ENCODE measurements at places on chromosomes 16 and 17.
A peak's percentile ranks its signal among the peaks of the same experiment; 100 is the strongest.

- no peak for DNase-seq
Measured at GRCh38 chr16:7167626-7168025, 165.0 kb upstream of the RBFOX1 start.

DNA sequence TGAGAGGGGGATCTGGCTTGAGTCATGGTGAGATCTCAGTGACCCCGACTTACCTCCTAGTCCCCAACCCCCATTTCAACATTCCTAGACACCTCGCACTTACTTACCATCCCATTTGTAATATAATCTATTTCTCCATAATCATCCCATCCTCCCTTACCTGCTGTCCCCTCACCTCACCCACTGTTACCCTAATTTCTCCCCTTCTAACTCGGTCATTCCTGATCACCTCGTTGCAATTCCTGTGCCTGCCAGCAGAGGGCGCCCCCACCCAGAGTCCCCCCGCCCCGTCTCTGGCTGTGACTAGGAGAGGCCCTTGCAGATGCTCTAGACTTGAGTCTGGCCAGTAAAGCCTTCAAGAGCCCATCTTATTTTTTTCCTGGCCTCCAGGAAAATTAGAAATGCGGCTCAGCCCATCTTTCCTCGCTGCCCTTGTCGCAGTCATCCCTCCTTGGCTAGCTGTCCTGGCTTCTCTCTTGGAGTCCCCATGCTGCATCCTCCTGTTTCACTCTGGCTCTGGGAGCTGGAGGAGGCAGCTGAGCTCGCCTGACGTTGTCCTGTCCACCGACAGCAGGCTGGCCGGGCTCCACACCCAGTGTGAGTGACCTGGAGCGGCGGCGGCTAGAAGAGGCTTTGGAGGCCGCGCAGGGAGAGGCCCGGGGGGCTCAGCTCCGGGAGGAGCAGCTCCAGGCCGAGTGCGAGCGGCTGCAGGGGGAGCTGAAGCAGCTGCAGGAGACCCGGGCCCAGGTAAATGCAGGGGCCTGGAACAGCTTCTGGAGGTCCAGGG is 5.0 kb downstream of the TBKBP1 start:
- DNase-seq = peak; percentile 81

DNA sequence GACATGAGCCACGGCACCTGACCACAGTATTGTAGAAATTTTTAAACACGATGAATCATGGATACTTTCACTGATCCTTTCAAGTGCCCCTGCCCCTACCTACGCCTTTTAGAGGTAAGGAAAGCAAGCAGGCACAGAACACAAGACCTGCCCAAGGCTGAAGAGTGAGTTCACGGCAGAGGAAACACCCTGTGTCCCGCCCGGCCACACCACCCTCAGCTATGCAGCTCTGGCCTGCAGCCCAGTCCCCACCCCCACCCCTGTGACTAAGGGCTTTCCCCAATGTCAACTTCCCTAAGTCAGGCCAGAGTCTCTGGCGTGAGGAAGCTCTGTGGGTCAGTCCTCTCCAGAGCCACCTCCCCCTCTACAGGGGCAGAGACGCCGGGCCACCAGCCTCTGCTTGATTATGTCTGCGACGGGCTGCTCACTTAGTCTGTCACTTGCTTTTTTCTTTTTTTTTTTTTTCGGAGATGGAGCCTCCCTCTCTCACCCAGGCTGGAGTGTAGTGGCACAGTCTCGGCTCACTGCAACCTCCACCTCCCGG is 8.4 kb downstream of the SLC16A5 start:
- no peak for DNase-seq

DNA sequence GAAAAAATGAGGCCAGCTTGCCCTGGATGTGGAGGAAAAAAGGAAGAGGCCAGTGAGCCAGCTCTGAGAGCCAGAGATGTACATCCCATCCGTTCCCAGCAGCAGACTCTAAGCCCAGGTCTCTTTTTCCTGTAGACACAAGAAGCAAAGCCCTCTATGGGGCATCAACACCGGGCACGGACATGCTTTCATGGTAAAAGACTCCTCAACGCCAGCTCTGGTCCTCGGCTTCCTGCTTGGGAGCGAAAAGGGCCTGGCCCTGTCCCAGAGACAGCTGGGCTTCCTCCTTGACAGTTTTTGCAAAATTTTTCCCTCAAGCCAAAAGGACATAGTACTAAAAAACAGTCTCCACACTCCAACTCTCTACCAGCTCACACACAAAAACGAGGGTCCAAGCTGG is 27.1 kb downstream of the PELP1 start:
- no peak for DNase-seq

GRCh38 chr16:31025339-31025738 is 8.0 kb upstream of the STX4 start:
- DNase-seq = no peak

DNA sequence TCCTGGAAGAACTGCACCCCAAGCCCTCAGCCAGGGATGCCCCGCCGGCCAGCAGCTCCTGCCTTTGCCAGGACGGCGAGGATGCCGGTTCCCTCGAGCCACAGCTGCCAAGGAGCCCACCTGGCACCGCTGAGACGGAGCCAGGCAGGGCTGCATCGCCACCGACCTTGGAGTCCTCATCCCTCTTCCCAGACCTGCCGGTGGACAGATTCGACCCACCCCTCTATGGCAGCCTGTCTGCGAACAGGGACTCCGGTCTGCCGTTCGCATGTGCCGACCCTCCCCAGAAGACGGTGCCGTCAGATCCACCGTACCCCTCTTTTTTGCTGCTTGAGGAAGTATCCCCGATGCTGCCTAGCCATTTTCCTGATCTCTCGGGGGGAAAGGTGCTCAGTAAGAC is 21.4 kb upstream of the ZFPM1 start:
- DNase-seq = no peak

- DNase-seq = no peak
Measured at GRCh38 chr16:3188675-3188924, 596 bp downstream of the OR1F1 start.

GRCh38 chr17:62827746-62828485 is 19.8 kb upstream of the MARCHF10 start:
- no peak for DNase-seq

DNA sequence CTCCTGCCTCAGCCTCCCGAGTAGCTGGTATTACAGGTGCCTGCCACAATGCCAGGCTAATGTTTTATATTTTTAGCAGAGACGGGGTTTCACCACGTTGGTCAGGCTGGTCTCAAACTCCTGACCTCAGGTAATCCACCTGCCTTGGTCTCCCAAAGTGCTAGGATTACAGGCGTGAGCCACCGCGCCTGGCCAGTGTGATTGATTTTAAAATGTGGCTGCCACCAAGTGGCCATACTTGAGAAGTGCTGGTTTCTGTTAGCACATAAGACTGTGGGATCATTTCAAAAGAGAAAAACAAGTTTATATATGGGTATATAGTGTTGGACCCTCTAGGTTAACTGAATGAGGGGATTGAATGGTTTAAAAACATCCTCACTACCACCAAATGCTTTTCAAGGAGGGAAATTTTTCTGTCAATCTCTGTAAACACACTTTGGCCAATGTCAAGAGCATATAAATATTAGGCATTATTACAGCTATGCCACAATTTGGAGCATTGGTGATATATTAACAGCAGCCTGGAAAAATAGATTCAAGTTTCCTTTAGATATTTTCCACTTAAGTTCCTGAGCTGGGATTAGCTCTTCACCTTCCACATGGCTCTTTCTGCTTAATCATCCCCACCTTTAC is 13.5 kb upstream of the DHRS13 start:
- DNase-seq = peak; percentile 64

DNA sequence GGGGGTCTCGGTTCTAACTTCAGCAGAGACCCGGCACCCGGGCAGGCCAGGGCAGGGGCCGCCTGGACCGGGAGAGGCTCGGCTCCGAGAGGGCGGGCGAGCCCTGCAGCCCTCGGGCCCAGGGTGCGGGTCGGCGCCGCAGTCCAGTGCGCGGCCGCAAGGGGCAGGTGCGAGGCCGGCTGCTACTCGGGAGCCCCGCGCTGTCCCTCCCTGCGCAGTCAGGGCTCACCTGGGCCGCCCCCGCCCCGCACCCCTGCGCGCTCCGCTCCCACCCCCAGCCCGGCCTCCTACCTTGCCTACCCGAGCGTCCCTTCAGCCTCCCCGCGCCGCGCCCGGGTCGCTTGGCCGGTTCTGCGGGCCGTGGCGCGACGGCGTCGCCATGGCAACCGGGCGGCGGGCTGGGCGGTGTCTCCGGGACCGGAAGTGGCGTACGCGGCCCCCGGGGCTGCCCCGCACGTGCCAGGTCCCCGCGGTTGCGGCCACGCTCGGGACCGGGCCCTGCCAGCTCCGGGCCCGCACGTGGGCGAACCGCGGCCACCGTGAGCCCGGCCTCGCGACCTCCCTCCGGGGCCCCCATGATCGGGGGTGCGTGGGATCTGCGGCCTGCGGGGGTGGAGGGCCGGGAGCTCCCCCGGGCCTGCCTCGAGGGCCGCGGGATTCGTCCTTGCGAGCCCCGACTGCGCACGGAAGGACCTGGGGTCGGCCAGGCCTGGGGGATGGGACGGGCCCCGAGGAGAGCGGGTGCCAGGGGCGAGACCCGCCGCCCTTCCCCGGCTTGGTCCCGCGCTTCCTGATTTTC is at the start of gene CYB561:
TSS of gene CYB561 (minus strand) at position 353 of the 799 bp plus-strand sequence. CDS start 8,759 bp downstream, outside the sequence.
- peak; percentile 81 for DNase-seq

GRCh38 chr17:79369001-79369400 is 241.8 kb downstream of the RBFOX3 start:
- DNase-seq = no peak

GRCh38 chr17:53090770-53091169 is 732.0 kb upstream of the KIF2B start:
- DNase-seq = no peak

- no peak for DNase-seq
Measured at GRCh38 chr17:82800885-82801284, 38.9 kb downstream of the ZNF750 start.

GRCh38 chr17:75313941-75314551 is 24.8 kb upstream of the SLC25A19 start:
- DNase-seq = no peak

- DNase-seq = no peak
Measured at GRCh38 chr16:27334192-27334764, 20.5 kb downstream of the IL4R start.

DNA sequence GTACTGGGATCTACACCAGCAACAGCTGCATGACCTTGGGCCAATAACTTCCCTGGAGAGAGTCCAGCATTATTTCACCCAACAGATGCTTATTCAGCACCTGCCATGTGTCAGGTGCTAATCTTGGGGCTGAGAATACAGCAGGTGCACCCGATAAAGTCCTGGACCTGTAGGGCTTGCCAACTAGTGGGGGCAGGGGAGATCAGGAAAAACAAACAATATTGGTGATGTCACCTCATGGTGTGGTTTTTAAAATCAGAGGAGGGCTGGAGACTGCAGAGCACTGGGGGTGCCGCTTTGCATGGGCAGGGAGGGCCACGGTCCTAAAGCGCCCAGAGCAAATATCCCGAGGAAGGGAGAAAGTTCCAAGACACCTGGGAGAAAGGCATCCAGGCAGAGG is 218.8 kb downstream of the C16orf95 start:
- DNase-seq = no peak

- DNase-seq = no peak
Measured at GRCh38 chr16:46980926-46981325, 7.5 kb upstream of the DNAJA2 start.

- DNase-seq = no peak
Measured at GRCh38 chr16:86625821-86626220, 47.5 kb downstream of the FOXL1 start.

GRCh38 chr17:67565068-67565467 is 152.7 kb upstream of the NOL11 start:
- DNase-seq = no peak

DNA sequence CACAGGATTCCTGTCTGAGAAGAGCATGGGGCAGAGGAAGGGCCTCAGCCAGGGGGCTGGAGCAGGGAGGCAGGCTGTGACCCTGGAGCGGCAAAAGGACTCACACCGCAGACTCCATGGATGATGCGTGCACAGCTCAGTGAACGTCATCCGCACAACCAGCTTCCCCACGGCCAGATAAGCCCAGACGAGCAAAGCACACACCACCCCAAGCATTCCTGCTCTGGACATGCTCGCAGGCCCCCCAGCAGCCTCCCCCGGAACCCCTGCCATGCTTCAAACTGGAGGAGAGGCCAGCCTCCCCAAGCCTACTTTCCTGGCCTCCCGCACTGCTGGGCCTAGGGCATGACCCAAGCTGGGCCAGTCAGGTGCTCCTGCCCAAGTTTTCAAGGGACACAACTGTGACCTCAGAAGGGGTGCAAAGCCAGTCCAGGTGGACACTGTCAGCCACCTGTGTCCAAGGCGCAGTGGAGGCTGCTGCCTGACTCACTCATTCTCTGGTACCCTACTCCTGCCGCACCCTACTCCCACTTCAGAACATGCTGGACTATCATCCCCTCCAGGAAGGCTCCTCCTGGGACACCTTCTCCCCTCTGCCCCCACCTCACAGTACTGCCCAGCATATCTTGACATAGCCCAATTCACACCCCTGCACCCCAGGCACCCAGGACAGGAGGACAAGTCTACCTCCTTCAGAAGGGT is 4.8 kb downstream of the BCAR1 start:
- DNase-seq = no peak

DNA sequence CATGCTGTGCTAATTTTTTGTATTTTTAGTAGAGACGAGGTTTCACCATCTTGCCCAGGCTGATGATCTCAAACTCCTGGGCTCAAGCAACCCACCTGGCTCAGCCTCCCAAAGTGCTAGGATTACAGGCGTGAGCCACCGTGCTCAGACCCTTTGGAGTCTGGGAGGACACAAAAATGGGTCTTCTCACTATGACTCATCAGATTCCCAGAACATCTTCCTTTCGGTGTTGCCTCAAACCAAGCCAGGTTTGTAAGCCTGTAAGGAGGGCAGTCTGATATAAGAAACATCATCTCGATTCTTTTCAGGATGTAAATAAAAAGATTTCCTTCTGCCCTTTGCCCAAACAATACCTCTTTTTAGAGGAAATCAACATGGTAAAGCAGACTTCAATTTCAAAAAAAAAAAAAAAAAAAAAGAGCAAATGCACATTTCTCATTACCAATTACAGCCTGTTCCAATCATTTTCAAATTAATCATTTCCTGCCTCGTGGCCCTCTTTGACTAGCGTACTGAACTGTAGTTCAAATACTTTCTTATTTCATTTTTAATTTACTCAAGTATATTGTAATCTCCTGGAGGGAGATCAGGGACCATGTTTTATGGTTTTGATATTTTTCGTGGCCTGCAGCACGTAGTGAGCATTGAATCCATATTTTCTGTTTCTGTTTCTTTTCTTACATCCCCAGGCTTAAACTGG is 409.6 kb downstream of the GRIN2A start:
- no peak for DNase-seq

GRCh38 chr16:1687427-1688316 is 9.6 kb downstream of the JPT2 start:
- DNase-seq = no peak

DNA sequence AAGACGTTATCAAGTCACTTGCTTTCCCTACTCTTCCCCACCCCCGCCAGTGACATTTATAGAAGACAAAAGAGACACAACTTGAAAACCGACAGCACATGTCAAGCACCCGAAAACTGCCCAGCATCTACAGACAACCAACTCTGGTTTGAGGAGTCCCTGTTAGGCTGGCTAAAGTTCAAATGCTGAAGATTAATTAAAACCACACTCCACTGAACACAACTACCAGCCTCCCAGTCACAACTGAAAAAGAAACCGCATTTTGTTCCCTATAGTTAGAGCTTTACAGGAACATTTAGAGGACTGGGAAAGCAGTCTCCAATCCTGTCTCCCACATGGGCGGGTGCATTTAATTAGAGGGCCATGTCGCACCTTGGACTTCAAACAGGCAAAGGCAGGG is 73.0 kb upstream of the COX10 start:
- no peak for DNase-seq

- DNase-seq = peak; percentile 86
Measured at GRCh38 chr16:53457670-53458069, 23.4 kb downstream of the RBL2 start.
